ENCODE measurements at places on chromosomes 16 and 17.

DNA sequence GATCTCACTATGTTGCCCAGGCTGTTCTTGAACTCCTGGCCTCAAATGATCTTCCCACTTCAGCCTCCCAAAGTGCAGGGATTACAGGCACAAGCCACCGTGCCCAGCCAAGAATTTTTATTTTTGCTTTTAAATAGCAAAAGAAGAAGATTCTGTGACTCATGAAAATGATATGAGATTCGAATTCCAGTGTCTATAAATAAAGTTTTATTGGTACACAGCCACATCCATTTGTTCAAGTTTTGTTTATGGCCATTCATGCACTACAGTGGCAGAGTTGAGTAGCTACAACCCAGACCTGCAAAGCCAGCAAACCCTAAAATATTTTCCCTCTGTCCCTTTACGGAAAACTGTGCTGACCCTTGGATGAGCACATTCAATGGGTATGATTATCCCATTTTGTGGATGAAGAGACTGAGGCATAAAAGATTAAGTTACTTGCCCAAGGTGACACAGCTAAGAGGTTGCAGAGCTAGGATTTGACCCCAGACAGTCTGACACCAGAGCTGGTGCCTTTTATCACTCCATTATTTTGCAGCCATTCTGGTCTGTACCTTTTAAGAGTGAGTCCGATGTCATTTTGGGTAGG, 34.2 kb downstream of the SCNN1G start:
- DNase-seq: no peak

DNA sequence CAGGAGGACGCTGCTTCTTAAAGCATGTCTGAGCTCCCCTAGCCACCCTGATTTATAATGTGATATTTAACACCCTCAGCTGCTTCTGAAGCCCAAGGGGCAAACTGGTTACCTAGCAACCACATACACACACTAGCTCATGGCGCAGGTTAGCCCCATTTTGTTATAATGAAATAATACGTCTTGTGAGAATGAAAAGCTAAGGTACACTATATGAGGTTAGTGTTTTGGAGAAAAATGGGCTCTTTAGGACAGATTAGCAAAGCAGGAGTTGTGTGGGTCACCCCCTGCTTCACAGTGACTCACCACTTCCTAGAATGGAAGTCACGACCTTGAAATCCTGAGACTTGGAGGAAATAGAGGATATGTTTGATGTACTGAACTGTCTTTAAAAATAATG, 404.8 kb upstream of the HSBP1 start:
- DNase-seq: no peak

GRCh38 chr16:76294396-76295214, 17.4 kb downstream of the CNTNAP4 start:
- DNase-seq: no peak

DNA sequence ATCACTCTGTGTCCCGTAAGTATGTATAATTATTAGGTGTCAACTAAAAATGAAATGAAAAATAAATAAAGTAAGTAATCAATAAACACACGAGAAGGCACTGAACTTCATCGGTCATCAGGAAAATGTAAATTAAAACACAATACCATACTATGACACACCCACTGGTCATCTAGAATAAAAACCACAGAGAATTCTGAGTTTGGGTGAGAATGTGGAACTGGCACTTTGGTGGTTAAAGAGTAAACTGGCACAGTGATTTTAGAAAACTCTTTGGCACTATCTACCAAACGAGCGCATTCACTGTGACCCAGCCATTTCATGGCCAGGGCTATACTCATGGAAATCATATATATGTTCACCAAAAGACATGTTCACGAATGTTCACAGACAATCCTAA, 98.2 kb downstream of the HS3ST3A1 start:
- DNase-seq: no peak

GRCh38 chr17:17525956-17526355, 29.8 kb upstream of the RASD1 start:
- peak; percentile 83 for DNase-seq

- no peak for DNase-seq
Measured at GRCh38 chr17:33322063-33322462, 29.0 kb upstream of the ASIC2 start.

- no peak for DNase-seq
Measured at GRCh38 chr17:49132317-49132698, 261 bp upstream of the B4GALNT2 start.

- no peak for DNase-seq
Measured at GRCh38 chr16:57873218-57873617, 70.9 kb upstream of the KIFC3 start.

DNA sequence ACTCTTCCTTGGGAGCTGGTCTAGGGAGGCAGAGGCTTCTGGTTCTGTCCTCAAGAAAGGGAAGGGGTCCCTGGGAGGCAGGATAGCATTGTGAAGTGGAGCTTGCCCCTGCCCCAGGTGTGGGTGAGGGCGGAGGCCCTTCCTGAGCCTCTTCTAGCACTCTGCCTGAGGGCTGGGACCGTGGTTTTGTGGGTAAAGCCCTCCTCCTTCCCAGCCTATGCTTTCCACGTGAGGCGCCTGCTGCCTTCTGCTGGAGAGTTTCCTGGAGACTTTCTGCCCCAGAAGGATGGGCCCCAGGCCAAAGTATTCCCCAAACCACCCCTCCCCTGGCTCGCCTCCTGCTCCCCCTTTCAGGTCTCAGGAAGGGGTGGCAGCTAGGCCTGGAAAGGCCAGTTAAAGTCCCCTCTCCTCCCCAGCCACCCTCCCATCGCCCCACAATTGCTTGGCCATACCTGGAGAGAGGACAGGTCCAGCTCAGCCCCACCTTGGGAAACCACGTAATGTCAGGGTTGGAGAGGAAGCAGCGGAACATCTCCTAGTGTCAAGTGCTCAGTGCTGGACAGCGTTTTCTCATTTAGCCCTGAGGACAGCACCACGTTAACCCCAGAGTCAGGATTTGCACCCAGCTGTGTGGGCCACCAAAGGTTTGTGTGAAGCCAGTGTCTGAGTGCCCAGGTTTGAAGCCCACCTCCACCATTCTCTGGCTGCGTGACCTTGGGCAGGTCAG, 5.6 kb downstream of the SBK1 start:
- no peak for DNase-seq

DNA sequence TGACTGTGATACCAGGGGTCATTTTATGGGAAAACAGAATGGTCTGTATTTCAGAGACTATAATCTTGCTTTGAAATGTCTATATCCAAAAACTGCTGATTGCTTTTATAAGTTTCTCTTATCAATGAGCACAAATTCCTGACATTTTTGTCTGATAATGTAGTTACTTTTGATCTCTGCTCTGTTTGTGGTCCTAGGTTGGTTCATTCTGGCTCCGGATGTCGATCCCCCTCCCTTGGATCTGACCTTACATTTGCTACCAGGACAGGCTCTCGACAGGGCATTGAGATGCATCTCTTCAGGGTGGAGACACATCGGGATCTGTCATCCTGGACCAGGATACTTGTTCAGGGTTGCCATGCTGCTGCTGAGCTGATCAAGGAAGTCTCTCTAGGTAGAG, 27.3 kb upstream of the VPS4A start:
- no peak for DNase-seq

DNA sequence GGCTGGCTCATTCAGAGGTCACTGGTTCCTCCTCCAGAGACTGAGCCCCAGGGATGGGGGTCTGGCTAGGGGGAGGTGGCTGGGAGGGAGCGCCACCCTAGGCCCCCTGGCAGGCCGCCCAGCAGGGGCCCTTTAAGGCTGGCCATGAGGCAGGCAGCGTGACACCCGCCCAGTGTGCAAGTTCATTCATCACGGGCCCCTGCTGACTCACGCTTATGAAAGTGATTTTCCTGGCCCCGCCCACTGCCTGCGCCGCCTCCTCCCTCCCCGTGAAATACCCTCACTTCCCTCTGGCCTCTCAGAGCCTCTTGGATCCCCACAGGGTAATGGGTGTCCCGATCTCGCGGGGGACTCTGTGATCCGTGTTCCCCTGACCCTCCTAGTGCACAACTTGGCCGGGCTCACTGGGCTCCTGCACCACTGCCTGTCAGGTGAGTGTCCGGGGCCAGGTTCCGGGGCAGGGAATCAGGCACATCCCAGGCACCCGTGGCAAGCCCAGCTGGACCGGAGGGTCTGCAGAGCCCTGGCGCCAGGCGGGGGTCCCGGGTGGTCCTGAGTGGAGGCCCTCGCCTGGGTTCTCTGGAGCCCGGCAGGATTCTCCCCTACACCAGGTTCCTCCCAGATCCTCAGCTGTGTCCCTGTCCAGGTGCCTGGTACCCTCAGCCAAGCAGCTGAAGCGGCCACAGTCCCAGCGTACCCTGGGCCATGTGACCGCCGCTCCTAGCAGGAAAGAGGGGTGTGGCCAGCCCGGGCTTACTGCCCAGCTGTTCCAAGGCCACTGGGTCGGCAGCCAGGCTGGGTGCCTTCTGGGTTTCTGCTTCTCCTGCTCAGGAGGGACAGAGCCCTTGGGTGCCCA, at the start of gene OSGIN1:
Gene OSGIN1 (plus strand): TSS at position 301 of the 856 bp plus-strand sequence. CDS start 4,432 bp downstream, outside the sequence.
- peak; percentile 95 for DNase-seq

- no peak for DNase-seq
Measured at GRCh38 chr17:61684172-61684571, 93.2 kb upstream of the NACA2 start.

GRCh38 chr17:17724307-17725010, 43.2 kb downstream of the RAI1 start:
- no peak for DNase-seq

DNA sequence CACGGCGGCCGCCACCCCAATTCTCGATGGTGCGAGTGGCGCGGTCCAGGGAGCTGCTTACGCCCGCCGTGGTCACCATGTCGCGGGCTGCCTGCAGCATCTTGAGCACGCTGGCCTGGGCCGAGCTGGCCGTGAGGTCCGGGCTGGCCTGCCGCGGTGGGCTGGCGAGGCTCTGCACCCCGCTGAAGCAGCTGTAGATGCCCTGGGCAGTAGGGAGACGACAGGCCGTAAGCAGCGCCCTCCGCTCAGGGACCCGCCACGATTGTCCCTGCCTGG, 16.4 kb downstream of the GRIN2C start:
- no peak for DNase-seq

DNA sequence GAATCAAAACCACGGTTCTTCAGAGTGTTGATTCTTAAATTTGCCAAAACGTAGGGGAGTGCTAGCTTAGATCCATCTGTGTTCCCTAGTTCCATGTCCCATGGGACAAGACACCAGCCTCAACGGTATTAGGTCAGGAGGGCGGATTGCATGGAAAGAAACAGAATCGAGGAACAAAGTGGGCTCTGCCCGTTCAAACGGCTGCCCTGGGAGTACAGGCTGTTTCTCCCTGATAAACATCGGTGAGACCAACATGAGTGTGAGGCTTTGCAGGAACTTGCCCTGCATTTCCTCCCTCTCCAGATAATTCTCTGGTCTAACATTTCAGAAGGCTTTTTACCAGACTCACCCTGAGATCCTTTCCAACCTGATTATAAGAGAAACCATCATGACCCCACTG, 82.2 kb downstream of the MRM3 start:
- no peak for DNase-seq
